ENCODE measurements at places on chromosomes 1 and 21.

GRCh38 chr1:47337350-47337749 lies 3.8 kb downstream of the CMPK1 start:
- no peak for DNase-seq

- peak; percentile 95 for DNase-seq
These were observed 6.8 kb upstream of the AKR1A1 start for GRCh38 chr1:45543581-45544417.

DNA sequence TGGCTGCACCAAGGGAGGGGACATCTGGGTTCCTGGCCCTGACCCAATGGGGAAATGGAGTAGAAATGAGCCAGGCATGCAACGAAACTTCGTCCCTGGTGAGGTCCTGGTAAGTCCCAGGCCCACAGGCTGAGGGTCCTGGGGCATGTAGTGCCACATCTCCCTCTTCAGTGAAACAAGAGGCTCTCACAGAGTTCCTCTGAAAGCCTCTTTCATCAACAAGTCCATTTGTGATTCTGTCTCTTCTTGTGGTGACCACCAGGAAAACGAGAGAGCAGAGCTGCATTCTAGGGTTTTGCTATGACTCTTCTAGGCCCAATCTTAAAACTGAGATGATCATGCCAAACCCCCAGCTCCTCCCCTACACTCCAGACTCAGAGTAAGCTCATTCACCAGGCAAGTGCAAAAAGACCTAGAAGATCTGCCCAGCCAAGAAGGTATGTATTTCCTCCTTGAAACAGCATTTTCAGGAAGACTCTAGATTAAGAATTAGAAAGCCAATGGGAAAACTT lies 24.3 kb upstream of the RNF220 start:
- no peak for DNase-seq

DNA sequence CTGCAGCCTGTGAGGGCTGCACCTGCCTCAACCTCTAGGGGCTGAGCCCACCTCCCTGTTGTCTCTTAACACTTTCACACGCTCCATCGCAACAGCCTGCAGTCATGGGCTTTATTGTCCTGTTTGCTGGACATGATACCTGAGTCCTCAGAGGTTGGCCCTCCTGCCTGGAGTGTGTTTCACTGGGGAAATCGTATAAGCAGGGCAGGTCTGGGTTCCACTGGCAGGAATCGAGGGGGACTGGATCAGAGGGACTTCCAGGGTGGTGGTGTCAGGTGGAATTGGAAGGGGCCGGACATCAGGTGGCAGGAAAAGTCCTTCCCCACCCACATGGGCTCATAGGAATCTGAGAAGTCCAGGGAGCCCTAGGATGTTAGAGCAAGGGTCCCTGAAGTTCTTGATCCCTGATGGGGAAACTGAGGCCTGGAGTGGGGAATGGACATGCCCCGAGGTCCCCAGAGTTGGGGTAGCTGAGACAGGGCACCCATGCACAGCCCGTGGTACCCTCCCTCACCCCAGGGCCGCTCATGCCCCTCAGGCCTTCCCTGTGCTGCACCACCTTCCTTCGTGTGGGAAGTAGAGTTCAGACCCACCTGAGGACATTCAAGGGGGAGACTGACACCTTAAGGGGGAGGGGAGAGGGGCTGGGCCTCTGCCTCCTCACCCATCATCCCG lies 66.6 kb downstream of the PIK3CD start:
- DNase-seq: no peak

DNA sequence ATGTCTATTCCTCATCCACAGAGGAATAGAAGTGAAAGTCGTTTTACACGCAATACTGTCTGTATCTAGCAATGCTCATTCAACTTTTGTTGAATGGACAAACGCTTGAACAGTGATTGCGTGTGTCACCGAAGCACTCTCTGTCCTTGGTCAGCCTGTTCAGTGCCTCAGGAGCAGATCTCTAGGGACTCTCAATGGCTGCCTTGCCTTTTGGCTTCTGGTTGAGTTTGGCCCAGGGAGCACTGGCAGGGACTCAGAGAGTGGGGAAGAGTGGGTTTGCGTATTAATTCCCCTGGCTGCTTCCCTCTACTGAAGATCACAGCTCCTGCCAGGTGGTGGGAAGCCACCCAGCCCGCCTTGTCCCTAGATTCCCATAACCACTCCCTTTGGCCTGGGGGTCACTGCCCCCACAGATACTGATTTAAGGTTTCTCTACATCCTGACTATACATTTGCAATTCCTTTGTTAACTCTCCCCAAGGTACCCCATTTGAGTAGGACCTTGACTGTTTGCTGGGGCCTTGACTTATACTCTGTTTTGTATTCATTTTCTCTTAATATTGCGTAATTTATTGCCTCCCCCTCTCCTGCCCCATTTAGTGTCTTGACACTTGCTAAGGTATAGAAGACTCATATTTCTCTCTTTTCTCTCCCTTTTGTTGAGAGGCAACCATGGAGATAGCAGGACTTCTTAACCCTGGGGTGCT lies 61.7 kb upstream of the USP24 start:
- peak; percentile 22 for DNase-seq

DNA sequence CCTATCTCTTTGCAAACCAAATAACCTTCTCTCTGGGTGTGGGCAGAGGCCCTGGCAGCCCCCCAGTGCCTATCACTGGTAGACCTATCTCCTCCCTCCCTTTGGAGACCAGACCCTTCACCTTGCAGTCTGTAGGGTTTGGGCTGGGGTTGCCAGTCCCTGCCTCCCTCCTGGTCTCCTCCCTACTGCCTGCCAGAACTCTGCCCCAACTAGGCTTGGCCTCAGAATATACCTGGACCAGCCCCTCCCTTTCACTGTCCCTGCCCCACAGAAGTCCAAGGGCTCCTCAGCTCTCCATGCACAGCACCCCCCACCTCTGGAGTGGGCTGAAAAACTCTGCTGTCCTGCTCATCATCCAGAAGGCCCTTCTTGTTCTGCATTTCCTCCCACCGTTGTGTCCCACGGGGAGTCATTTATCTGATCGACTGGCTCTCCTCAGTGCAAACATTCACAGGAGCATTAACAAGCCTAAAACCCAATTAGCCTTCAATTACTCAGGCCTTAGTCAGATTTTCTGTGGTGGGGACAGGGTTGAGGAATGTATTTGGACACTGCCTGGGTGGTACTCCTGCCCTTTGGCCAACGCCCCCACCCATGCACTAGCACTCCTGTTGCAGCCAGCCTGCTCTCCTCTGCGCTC lies 27.7 kb upstream of the DMBX1 start:
- no peak for DNase-seq

- no peak for DNase-seq
These were observed 14.4 kb downstream of the HLX start for GRCh38 chr1:220893701-220894024.

DNA sequence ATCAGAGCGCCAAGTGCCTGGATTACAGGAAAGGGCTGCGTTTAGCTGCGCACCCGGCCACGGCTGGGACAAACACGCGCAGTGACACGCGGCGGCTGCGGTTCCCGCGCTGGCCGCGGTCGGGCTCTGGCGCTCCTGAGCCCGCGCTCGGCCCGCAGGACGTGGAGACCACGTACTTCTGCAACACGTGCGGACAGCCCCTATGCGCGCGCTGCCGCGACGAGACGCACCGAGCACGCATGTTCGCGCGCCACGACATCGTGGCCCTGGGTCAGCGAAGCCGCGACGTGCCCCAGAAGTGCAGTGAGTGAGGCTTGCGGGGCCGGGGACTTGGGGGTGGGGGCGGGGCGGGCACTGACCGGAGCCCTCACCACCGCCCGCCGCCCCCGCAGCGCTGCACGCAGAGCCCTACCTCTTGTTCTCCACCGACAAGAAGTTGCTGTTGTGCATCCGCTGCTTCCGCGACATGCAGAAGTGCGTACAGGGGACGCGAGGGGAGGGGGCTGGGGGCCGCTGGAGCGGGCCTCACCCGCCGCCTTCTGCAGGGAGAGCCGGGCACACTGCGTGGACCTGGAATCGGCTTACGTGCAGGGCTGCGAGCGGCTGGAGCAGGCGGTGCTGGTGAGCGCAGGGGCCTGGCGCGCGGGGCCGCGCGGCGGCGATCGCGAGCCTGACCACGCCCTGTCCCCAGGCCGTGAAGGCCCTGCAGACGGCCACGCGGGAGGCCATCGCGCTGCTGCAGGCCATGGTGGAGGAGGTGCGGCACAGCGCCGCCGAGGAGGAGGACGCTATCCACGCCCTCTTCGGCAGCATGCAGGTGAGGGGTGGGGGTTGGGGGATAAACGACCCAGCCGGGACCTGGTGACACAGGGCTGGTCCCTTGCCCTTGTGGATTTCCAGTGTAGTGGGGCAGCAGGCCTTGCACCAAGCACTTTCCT lies 3.1 kb downstream of the RNF207 start:
- peak; percentile 22 for DNase-seq

GRCh38 chr1:26537951-26538352 lies 8.4 kb downstream of the RPS6KA1 start:
- DNase-seq: peak; percentile 89

DNA sequence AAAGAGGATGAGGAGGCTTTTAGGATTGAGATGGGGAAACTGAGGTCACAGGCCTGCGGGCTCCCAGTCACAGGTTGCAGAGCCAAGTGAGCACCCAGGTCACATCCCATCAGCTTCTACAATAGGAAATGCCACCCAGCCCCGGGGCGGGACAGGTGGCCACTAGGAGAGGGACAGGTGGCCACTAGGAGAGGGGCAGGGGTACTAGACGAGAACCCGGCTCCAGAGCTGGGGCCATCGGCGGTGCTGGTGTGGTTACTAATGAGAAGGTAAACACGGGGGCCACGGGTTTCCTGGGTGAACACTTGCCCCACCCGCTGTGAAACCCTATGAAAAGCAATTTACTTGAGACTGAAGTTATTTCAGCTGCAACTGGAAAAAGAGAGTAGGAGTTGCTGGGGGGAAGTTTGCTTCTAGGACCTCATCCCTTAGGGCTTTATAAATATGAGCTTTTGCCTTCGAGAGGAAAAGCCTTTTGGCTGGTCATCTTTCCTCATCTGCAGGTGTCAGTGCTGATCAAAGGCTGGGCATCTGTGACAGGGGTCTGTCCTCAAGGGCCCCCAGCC lies 52.5 kb downstream of the MRPL37 start:
- no peak for DNase-seq

DNA sequence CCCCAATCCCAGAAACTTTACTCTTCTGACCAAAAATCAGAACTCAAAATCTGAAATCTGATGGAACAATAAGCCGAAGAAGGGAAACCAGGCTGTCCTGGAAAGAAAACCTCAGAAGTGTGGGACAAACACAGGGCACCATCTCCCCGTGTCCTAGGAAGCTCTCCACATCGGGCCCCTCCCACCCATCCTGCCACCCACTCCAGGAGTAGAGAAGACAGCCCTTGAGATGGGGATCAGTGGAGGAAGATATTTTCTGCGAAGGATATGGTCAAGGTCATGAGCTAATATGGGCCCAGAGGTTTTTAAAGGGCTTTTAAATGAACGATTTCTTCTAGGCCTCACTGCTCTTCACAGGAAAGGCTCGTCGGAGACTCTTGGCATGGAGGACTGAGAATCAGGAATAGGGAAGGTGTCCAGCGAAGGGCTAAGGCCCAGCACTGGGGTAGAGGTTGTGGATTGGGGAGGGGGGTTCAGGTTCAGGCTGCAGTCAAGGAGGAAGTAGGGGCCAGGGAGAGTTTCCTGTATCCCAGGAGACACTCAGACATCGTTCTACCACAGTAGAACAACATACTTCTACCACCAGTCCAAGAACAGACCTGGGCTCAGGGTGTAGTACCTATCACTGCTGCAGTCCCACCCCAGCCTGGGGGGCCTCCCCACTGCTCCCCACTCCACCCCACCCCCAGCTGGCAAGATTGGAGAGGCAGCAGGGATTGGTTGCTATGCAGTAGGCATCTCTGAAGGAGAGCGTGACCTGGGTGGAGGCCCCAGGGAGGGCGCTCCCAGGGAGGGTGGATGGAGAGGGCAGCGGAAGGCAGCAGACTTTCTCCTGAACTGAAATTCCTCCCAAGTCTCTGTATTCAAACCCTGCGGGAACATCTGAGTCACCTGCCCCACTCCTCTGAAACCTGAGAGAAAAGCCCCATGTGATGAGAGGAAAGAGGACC lies 1.2 kb upstream of the S100A5 start:
- no peak for DNase-seq

DNA sequence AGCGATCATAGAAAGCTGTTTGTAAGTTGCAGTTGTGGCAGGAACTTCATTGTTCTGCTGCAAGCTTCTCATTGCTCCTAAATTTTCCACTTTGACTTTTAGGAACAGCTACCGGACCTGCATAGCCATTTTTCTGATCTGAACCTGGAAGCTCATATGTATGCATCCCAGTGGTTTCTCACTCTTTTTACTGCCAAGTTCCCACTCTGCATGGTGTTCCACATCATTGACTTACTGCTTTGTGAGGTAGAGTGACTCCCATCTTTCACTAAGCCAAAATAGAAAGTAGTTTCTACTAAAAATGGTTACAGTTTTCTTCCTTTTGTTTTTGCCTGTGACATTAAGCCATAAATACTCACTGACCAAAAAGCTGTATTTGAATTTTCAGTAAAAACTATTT lies 254.2 kb downstream of the GPR52 start:
- no peak for DNase-seq

DNA sequence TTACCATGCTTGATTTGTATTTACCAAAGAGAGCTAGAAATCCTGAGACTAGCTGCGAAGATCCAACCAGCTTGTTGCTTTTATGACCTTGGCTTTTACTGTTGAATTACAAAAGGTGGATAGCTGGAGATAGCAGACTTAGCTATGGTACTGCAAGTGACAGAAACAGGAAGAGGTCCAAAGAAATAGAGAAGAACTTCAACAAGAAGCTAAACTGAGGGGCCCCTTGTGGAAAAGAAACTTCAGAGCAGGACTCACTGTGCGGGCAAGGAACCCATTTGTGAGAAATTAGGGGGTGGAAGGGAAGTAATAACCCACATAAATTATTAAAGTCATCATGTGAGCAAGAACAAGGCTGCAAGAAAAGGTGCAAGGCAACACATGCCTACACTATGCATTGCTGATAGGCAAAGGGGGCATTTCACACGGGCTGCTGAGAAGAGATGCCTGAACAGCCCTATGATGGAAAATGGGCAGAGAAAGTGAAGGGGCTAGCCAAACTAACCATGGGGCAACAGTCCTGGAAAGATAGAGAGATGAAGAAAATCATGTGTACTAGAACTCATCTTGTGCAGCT lies 116.6 kb upstream of the PRDX6 start:
- DNase-seq: peak; percentile 61

GRCh38 chr1:71228742-71229365 lies 148.0 kb upstream of the ZRANB2 start:
- DNase-seq: no peak

Data from MV-4-11 (cell line).